NCI-H1092 (cell line): ENCODE measurements at places on chromosomes 1 and 21.

GRCh38 chr1:70382682-70383081, 28.2 kb upstream of the ANKRD13C start:
- no peak for DNase-seq

GRCh38 chr1:53957194-53957818, 11.2 kb downstream of the LRRC42 start:
- DNase-seq, result no peak

GRCh38 chr1:3477241-3477995, 23.0 kb downstream of the ARHGEF16 start:
- no peak for DNase-seq

DNA sequence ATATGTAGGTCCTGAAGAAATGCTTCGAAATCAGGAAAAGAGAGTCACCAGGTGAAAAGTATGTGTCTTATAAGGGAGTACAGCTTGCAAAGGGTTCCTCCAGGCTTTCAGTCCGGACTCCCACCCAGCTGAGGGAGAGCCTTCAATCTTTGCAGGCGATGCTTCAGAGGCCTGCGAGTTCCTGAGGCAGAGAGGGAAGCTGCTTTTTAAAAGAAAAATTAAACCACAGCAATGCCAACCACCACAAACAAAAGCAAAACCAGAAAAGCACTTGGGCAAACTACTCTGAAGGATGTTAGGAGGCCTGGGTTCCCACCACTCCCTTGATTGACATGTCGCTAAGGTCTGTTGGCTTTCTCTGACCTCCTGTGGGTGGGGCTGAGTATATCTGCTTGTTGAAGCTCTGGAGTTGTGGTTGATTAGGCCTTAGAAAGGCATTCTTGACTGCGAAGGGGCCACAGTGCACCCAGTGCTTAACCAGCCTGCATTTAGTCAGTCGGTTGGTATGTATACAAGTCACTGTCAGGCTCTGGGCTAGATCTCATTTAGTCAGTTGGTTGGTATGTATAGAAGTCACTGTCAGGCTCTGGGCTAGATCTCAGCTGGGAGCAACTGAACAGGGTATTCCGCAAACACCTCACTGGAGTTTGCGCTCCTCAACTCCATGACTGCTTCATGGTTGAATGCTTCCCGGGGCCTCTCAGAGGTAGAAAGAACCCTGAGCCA, 1.2 kb downstream of the NIPAL3 start:
- no peak for DNase-seq

- DNase-seq, result no peak
These were observed 146.0 kb upstream of the JUN start for GRCh38 chr1:58929671-58930325.

GRCh38 chr1:115164484-115164883, 75.2 kb upstream of the TSPAN2 start:
- no peak for DNase-seq

- no peak for DNase-seq
These were observed 18.7 kb upstream of the CD55 start for GRCh38 chr1:207302618-207303393.

DNA sequence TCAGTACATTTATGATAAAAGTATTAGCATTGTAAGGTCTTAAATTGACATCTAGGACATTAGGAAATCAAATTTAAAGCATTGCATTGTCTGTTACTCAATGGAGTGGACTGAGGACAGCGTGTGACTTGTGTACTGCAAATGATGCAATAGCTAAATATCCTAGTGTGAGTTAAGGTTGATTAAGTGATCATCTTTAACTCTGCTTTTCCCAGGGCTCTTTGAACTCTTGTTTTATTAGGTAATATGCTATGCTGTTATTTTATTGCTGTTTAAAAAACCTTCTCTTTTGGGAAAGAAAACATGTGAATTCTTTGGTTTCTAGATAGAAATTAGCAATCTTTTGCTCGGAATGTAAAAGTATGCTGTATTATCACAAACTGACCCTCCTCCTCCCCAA, 38.6 kb downstream of the NFIA start:
- no peak for DNase-seq

- no peak for DNase-seq
These were observed 7.4 kb upstream of the ERICH3 start for GRCh38 chr1:74681001-74681400.

DNA sequence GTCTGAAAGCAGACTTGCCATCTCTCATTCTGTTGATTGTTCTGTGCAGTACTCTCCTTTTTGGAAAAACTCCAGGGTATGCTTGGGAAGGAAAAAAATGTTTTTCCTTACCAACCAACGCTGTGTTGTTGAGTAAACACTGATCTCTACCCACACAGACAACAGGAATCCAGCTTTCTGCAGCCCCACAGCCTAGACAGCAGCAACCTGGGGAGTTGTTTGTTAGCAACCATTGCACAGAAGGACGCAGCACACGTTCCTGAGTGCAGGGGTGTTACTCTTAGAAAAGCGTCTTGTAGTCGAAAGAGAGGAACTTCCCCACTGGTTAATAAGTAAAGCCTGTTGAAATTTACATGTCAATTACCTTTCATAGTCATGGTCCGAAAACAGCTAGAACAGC, 56.6 kb downstream of the SMYD2 start:
- no peak for DNase-seq

DNA sequence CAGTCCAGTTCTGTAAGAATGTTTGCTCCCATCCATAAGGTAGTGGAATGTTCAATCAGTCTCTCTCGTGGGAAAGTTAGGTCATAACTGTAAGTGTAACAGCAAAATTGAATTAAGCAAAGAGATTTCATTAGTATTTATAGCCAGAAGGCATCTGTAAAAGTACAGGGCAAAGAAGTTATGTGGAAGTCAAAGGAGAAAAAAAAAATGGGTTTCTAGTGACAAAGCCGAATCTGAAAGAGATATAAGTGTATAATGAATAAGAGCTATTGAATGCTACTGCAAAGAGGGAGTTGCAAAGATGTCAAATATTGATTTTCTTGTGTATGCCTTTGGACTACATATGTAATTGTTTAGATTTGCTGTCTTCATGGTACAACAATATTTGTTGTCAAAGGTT, 47.4 kb upstream of the FOXD3 start:
- DNase-seq, result no peak

DNA sequence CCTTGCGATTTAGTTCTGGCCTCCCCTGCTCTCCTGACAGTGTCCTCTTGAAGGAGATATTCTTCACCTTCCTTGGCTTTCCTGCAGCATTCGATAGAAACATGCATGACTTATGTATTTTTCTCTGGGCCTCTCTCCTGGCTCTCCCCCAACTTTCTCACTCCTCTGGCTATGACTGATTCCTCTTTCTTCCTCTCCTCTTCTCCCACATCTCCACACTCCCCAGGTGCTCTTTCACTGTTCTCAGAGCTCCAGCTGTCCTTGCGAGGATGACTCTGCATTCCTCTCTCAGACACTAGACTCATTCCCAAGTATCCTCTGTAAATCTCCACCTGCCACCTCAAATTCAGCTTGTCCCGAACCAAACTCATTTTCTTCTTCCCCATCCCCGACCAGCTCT, 18.0 kb downstream of the LRRC42 start:
- DNase-seq, result no peak

- no peak for DNase-seq
These were observed 40.4 kb downstream of the TENT5C start for GRCh38 chr1:117646007-117646811.

DNA sequence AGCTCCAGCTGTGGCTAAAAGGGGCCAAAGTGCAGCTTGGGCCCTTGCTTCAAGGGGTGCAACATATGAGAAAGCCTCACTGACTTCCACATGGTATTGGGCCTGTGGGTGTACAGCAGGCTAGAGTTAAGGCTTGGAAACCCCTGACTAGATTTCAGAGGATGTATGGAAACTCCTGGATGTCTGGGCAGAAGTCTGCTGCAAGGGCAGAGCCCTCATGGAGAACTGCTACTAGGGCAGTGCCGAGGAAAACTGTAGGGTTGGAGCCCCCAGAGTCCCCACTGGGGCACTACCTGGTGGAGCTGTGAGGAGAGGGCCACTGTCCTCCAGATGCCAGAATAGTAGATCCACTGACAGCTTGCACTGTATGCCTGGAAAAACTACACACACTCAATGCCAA, 69.5 kb downstream of the XCL2 start:
- DNase-seq, result no peak

- no peak for DNase-seq
These were observed 22.5 kb downstream of the ERRFI1 start for GRCh38 chr1:8003438-8004112.

- no peak for DNase-seq
These were observed 14.6 kb downstream of the EXOC8 start for GRCh38 chr1:231322880-231323530.

- no peak for DNase-seq
These were observed 32.0 kb downstream of the SLC45A1 start for GRCh38 chr1:8349961-8350360.

GRCh38 chr1:16141573-16142336, 14.1 kb downstream of the EPHA2 start:
- DNase-seq, result peak; percentile 39

DNA sequence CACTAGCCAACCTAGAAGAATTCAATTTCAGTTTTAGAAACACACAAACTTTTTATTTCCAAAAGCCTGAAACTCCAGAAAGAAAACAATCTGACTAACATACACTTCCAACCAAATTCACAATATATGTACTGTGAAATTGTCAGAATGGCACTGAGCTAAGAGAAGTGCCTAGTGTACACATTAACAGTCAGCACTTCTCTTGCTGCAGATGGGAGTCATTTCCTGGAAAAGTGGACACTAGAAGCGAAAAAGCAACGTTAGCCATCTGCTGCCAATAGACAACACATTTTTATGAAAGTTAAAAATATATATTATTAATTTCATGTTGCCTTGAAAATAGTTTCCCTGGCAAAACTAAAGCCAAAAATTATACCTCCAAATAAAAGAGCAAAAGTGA, 66.1 kb downstream of the EPS15 start:
- no peak for DNase-seq

- DNase-seq, result no peak
These were observed 139.3 kb upstream of the EDN2 start for GRCh38 chr1:41623736-41624135.
